NCI-H1417 treated with DMSO at 0.1 percent for 48 hours (cell line): ENCODE measurements at places on chromosomes 3 and 15.

GRCh38 chr3:195385526-195385925, 57.3 kb downstream of the ACAP2 start:
- DNase-seq: no peak

GRCh38 chr3:195159814-195160165, 111.2 kb downstream of the XXYLT1 start:
- DNase-seq: no peak

DNA sequence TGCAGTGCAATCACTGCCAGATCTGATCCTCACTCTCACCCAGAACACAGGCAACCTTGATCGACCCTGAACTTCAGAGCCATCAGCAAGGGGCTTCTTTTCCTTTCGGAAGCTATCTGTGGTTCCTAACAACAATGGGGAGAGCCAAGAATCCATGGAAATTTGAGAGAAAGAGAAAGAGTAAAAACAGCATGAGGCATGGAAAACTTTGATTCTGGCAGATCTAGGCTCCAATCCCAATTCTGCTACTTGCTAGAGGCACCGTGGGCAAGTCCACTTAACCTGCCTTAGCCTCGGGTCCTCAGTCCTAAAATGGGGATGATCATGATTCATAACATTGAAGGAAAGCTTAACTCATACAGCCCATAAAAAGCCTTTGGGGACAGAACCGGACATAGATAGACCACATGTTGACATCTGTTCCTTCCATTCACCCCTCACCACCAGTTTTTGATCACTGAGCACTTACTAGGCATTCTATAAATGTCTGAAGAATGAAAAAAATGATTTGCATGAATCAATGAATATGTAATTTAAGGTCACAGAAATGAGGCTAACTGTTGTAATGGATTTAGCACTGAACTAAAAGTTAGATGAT, 605.7 kb upstream of the CFAP20DC start:
- DNase-seq: no peak

GRCh38 chr15:48354694-48355303, 23.6 kb downstream of the DUT start:
- no peak for DNase-seq

- no peak for DNase-seq
These were observed 15.4 kb upstream of the OXTR start for GRCh38 chr3:8784676-8785435.

- no peak for DNase-seq
These were observed 160.5 kb downstream of the ANO10 start for GRCh38 chr3:43461345-43461744.

DNA sequence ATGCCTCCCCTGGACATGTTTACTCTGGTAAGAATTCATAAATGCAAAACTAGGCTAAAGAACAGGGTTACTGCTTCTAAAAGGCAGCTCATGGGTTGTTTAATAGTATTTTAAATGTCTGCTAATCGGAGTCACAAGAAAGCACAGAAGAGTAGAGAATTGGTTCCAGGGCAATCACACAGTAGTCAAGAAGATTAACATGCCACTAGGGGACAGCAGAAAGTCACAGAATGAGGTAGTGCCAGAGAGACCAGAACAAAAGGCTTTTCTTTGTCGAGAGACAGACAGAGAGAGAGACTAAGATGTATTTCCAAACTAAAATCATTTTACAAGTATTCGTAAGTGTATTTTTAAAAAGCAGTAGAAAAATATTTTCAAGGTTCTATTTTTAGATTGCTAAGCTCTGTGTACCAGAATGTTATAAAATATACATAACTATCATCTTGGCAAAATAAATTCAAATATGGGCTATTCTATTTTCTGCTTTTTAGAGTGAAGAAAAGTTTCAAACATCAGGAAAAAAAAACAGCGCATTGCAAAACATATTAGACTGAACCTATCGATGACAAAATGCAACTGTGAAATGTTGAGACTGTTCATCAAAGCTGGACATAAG, 78.3 kb upstream of the CDIN1 start:
- DNase-seq: peak; percentile 82

DNA sequence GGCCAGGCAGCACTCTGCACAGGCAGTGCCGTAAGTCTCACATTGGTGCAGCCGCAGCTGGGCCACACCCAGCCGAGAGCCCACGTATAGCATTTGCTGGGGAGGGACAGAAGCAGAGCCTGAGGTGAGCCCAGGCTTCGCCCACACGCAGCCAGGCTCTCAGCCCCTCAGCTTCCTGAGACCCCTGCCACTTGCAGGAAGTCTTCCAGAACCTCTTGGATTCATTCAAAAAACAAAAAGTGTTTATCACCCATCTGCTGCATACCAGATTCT, 6.9 kb downstream of the SEMA3G start:
- no peak for DNase-seq

- DNase-seq: no peak
These were observed 78.5 kb upstream of the LARS2 start for GRCh38 chr3:45309876-45310275.

GRCh38 chr3:11610700-11611275, 32.9 kb downstream of the VGLL4 start:
- no peak for DNase-seq

- no peak for DNase-seq
These were observed 129.1 kb upstream of the MEF2A start for GRCh38 chr15:99436542-99437314.

DNA sequence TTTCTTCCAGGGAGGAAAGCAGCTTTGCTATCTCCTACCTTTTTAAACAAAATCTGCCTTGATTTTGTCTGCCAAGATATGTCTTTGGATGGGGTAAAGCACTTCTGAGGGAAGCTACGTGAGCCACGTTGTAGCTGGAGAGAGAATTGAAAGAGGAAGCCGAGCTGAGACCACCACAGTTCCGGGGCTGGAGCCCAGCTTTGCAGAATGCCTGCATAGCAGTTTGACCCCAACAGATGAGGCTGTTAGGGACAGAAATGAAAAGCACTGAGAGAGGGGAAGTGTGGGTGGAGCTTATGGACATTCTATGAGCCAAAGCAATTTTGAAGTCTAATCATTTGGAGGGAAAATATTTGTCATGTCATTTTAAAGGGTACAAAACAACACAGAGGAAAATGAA, 45.4 kb downstream of the LIPC start:
- no peak for DNase-seq

DNA sequence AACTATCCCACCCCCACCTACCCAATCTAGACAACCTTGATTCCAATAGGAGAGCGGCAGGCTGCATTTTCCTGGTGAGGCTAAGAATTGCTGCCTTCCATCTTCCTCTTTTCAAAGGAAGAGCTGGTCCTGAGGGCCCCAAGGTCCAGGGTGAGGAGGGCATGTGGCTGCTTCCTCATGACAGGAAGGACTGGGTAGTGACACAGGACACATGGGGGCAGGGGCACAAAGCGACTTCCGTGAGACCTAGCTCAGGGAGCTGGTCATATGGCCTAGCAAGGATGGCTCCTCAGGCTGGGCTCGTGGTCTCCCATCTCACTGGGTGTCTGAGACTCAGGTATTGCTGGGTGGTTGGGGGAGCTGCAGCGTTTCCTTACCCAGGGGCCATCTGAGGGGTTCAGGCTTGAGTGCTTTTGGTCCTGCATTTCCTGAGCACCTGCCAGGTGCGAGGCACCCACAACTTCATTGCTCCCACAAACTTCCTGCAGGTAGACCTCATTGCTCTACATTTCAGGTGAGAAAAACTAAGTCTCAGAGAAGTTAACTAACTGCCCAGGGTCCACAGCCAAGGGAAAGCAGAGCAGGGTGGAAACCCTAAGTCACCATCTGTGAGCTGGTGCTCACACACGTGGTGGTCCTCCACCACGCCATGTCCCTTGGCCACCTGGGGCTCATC, 160.0 kb upstream of the TLE3 start:
- no peak for DNase-seq

GRCh38 chr15:81152339-81152738, 18.3 kb downstream of the CFAP161 start:
- no peak for DNase-seq

DNA sequence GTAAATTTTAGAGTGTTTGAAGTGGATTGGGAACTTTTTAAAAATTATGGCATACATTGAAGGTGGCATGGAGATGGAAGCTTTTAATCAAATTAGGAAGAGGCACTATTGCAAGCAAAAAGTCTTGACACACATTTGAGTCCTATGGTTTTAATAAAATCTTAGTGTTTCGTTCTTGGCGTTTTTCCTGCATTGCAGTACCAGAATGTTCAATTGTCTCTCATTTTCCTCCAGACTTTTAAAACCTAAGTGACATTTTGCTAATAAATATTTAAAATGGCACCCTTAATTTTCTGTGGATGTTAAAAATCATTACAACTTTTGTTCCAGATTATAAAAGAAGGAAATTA, 2.2 kb downstream of the TGFBR2 start:
- no peak for DNase-seq

DNA sequence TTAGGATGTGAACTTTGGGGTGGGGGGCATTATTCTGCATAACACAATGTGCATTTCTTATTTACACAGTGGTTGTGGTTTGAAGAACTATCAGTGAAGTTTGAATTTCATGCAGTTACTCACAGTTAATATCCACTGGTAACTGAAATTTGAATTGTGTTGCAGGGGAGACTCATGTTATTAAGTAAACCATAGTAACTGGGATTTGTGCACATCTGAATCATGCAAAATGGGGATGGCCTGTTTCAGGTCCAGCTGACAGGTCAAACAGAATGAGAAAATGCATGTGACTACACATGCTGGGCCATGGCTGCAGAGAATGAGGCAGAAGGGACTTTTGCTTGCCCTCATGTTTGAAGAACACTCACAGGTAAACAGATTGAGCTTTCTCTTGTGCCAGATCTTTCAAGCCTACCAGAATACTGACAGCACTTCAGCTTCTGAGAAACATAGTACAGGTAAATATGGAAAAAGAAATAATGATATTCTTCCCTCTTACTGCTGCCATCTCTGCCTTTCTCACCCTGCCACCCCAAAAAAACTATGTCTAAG, 115.0 kb downstream of the POLQ start:
- DNase-seq: no peak
